Activated CD4-positive, alpha-beta T cell treated with anti-CD3 and anti-CD28 coated beads for 36 hours (primary cell): ENCODE measurements at places on chromosomes 2 and 18. TPM values are rescaled to one million over a fixed set of nuclear protein-coding genes. Genes with fewer than 3 reads are reported as not detected.

- no peaks in the 10 kb centered on the region for H3K27me3 ChIP-seq
- H3K27ac ChIP-seq = no peak overlapping the region
- H3K4me3 ChIP-seq = no peak overlapping the region
These were observed 328.1 kb downstream of the NR4A2 start for GRCh38 chr2:156004459-156004858.

DNA sequence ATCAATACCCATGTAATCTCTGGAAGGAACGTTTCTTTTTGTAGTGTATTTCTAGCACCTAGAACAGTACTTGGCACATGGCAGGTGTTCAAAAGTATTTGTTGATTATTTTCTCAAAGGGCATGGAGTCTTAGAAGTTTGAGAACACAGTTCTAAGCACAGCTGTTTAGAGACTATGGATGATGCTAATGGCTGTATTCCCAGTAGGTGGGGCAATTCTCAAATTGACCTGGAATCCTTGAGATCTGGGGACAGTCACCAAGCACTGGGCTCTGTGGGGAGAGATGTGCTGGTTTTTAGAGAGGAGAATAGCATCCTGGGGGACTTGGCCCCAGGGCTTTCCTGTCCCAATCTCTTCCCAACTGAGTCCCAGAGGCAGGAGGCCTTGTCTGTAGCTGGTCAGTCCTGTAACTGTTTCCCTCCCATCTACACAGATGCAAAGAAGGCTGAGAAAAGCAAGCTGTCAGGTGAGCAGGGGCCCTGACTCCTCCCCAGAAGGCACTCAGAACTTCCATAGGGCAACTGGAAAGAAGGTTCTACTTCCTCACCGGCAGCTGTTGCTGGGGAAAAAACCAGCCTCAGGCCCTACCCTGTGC, 17.5 kb upstream of the IL36G start:
- H3K4me3 ChIP-seq = no peak overlapping the region
- H3K4me1 ChIP-seq = no peaks in the 10 kb centered on the region
- H3K27ac ChIP-seq = no peak overlapping the region
- no peaks in the 10 kb centered on the region for H3K36me3 ChIP-seq
- no peak for DNase-seq
- H3K27me3 ChIP-seq = no peaks in the 10 kb centered on the region

- no peak overlapping the region for H3K4me3 ChIP-seq
- no peaks in the 10 kb centered on the region for H3K4me1 ChIP-seq
- no peak for DNase-seq
- no peaks in the 10 kb centered on the region for H3K36me3 ChIP-seq
- H3K27ac ChIP-seq = no peak overlapping the region
- no peaks in the 10 kb centered on the region for H3K27me3 ChIP-seq
These were observed 46.7 kb upstream of the HS6ST1 start for GRCh38 chr2:128365217-128365905.

DNA sequence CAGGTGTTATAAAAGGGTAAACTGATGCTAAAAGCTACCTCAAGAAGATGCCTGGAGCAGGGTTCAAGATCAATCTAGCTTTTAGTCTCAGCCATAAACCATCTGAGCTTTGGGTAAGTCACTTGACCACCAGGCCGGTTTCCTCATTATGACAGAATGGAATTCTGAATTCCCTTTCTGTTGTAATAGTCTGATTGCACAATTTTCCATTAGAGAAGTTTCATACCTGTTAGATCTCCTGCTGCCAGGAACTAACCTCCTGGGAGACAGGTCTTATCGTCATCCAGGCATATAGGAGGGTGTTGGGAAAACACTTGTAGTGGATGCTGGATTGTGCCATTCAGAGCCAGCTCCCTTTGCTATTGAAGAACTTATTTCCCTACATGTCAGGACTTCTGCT, 272.5 kb downstream of the TDRD15 start:
- H3K27me3 ChIP-seq = peaks cover 2% of the 10 kb centered on the region
- H3K4me1 ChIP-seq = no peaks in the 10 kb centered on the region
- no peaks in the 10 kb centered on the region for H3K36me3 ChIP-seq

DNA sequence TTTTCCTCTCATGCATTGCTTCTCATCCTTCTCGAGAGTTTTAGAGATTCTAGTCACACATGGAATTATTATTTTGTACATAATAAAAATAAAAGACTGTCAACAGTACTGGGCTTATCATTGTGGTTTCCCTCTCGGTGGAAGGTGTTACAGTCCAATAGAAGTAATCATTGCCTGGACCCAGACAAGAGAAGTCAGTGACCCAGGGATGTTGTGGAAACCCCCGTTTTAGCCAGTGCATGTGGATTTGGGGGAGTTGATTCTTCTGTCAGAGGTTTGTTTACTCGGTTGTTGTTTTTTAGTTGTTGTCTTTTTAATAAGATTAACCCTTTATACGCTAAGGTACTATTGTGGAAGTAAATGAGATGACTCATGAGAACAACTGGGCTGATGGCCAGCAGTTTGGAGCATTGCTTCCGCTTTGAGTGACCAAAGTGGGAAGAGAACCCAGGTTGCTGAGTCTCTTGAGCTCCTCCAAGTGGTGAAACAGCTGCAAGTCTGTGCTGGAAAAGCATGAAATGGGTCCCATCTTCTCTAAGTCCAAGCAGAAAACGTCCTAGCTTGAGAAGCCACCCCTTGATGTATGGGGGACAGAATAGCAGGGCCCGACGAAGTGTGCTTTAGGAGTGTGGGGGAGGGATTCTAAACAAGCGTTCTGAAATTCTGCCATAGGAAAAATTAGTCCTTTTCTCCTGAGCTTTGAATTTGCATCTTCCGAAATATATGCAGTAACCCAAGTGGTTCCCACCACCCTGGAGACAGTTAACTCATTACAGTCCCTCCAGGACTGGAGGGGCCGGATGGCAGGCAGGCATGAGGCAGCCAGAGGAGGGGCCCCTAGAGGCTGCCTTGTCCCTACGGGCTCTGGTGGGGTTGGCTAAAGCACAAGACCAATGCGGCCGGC, 61.8 kb upstream of the GPR45 start:
- no peak overlapping the region for H3K4me3 ChIP-seq
- H3K36me3 ChIP-seq = no peaks in the 10 kb centered on the region
- DNase-seq = no peak

GRCh38 chr2:2825062-2825461, 494.0 kb upstream of the MYT1L start:
- H3K27ac ChIP-seq = no peak overlapping the region
- DNase-seq = no peak
- H3K4me1 ChIP-seq = no peaks in the 10 kb centered on the region

The INHA gene
- not detected for total RNA-seq

The SP5 gene
- not detected for total RNA-seq

The SLC23A3 gene
- 1.9 TPM for total RNA-seq
